NCI-H460 (cell line): ENCODE measurements at places on chromosomes 13 and 19. TPM values are rescaled to one million over a fixed set of nuclear protein-coding genes. Genes with fewer than 3 reads are reported as not detected.

Gene CGB1
- total RNA-seq: not detected in 2 replicates

Gene TMEM190
- not detected in 2 replicates for total RNA-seq

Gene WDR87
- not detected in 2 replicates for total RNA-seq

Gene PRR19
- total RNA-seq: 0.35 TPM in 1 of 2 replicates, not detected in the other

Gene ECSIT
- 37.3 and 40.3 TPM in 2 replicates for total RNA-seq

Gene UGGT2
- total RNA-seq: 42.0 and 44.4 TPM in 2 replicates
